COLO829 (cell line): ENCODE measurements at places on chromosomes 11 and 22.
A peak's percentile ranks its signal among the peaks of the same experiment; 100 is the strongest.

DNA sequence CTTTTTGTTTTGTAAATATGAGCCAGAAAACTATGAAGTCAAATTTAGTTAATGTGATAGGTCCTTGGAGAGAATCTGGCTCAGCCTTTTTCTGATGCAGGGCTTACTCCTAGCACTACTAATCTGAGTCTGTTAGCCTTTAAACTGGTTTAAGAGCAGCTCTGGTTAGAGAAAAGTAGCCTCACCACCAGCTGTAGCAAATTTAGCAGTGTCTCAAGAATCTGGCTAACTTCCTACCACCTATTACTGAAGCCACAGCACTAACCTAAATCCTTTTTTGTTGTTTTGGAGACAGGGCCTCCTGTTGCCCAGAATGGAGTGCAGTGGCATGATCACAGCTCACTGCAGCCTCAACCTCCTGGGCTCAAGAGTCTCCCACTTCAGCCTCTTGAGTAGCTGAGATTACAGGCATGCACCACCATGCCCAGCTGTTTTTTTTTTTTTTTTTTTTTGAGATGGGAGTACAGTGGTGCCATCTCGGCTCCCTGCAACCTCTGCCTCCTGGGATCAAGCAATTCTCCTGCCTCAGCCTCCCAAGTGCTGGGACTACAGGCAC, 13.9 kb downstream of the RBM4B start:
- no peak for DNase-seq

DNA sequence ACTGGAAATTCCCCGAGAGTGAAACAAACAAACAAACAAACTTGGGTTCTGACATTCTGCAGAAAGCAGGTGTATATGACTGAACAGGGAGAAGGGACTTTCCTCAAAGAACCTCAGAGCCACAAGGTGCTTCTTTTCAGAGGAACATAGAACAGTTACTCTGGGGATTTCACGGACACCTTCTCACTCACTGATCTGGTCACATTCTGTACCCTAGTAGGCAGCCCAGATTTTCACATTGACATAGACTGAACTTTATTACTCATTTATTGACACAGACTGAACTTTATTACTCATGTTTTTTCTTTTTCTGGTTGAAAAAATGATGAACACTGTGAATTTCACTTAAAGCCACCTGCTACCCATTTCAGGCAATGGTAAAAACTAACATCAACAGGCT, 263.0 kb downstream of the OPCML start:
- no peak for DNase-seq

DNA sequence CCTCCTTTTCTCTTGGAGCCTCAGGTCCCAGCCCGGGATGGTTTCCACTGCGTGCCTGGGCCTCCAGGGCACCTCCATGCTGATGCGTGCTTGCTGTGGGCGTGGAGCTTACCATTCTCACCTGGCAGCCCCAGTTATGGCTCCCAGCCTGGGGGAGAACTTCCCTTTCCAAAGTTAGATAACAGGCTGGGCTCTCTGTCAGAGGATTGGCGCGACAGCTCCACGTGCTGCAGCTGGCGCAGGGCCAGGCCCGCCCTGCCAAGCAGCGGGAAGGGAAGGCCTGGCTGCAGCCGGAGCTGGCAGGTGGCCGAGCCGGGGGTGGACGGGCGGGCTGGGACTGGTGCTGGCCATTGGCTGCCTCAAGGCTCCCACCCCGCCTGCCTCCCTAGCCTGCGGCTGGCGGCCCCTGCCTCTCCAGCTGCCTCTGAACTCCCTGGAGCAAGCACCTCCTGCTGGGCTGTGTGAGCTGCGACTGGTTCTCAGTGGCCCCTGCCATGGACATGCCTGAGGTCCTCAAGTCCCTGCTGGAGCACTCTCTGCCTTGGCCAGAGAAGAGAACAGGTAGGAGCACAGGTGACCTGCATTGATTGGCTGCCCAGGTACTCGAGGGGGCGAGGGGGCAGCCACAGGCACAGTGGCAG, 14.6 kb upstream of the TEF start:
- DNase-seq = peak; percentile 90

- no peak for DNase-seq
Observed at GRCh38 chr11:7436657-7437056, 48.6 kb upstream of the OLFML1 start.

- DNase-seq = no peak
Observed at GRCh38 chr11:1883346-1884302, 8.1 kb downstream of the PRR33 start.

GRCh38 chr22:21683401-21683811, 17.6 kb downstream of the PPIL2 start:
- no peak for DNase-seq

DNA sequence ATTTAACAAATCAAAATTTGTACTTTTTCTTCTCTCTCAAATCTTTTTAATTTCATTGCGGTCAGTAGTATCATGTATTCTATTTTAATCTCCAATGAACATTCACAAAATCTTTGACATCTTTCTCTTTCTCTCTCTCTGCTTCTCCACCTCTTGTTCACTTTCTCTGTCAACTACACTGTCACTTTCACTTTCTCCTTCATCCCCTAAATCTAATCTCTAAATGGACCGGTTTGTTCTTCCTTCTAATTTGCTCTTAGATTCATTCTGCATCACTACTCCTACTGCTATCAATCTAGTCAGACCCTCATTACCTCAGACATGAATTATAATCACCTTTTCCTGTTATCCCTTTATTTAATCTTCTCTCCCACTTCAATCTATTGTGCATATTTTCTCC, 18.6 kb downstream of the CCDC73 start:
- DNase-seq = no peak

DNA sequence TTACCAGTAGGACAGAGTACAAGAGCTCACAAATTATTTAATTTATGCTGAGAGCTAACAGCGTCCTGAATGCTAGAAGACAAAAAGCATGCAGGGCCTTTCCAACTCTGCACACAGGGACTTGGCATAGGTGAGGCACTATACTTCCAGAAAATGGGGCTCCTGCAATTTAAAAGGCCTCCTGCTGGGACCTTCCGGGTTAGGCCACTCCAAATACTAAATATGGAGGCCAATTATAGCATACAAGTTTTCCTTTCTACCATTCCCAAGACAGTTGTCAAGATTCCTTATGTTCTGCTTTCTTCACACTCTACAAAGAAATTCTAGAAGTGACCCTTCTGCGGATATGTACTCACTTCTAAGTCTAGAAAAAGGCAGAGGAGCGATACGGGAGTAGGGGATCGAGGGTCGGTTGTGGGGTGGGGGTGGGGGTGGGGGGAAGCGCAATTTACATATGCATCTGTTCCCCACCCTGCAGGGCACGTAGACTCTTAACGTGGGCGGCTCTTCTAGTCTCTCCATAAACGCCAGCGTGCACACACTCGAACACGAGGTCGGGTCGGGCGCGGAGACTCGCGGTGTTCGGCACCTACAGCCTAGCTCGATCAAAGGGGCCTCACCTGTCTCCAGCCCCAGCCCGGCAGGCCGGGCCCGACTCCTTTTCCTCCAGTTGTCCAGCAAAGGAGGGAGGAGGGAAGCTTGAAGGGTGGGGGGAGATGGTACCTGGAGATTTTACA, 728 bp downstream of the DCUN1D5 start:
- peak; percentile 37 for DNase-seq

DNA sequence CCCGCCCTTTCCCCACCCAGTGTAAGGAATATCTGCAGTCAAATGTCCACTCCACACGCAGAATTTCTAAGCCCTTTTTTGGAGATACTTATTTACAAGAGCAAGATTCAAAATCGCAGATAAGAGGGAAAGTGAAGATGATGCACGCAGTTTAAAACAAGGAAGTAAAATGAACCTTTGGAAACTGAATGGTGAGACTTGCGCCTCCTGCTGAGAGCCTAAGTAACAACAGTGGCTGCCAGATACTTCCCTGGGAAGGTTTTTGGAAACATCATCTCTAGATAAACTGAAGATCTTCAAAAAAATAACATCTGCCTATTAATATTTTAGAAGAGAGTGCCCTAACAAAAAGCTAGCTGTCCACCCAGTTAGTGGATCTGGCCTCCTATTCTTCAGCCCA, 963.1 kb upstream of the FAT3 start:
- DNase-seq = no peak

GRCh38 chr11:111932611-111932950, 4.6 kb upstream of the DIXDC1 start:
- no peak for DNase-seq

DNA sequence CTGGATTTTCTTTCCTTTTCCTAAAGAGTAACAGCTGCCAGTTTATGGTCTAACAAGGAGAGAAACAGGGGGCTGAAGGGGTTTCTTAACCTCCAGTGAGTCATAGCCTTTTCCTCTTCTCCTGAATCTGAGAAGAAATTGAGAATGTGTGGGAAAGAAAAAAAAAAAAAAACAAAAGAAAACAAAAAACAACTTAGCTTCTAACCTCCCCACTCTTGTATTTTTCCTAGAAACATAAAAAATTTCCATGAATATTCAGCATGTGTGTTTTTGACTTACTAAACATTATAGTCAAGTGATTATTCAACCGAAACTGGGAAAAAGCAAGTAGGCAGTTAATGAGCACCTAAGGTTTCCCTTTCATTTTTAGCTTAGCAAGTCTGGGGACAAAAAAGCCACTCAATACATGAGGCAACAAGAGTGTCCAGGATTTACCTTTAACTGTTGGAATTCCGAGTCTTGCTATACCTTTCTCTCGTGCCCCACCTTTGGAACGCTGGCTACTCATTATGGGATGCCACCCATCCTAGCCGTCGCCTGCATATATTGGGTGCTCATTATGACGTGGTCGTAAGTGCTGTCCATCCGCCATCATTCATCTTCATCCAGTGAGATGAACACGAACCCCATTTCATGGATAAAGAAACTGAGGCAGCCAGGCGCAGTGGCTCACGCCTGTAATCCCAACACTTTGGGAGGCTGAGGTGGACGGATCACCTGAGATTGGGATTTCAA, 2.4 kb downstream of the ASPHD2 start:
- no peak for DNase-seq

DNA sequence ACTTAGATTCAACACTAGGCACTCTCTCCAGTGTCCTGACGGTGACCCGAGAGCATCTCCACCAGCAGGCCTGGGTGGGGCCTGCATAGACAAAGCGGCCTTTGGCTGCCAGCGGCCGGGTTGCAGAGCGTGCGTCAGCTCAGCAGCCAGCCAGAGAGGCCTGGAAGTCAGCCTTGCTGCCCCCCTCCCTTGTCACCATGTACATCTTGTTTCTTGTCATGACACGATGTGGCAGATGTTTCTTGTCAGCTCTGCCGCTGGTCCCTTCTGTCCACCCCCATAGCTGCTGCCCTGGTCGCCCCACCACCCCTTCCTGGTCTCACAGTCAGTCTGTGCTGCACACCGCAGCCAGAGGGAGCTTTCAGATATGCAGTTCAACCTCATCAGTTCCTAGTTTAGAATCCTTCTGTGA, 33.1 kb upstream of the CBX7 start:
- peak; percentile 94 for DNase-seq

GRCh38 chr11:132858223-132858622, 674.1 kb downstream of the OPCML start:
- DNase-seq = peak; percentile 16

- DNase-seq = no peak
Observed at GRCh38 chr11:120794748-120795147, 229.2 kb upstream of the TBCEL start.
